NCI-H748 treated with DMSO at 0.1 percent for 48 hours (cell line): ENCODE measurements at places on chromosomes 6 and 20.
A peak's percentile ranks its signal among the peaks of the same experiment; 100 is the strongest.

- no peak for DNase-seq
These were observed 139.2 kb downstream of the LRRC1 start for GRCh38 chr6:53934023-53934422.

- peak; percentile 56 for DNase-seq
These were observed 584 bp downstream of the PTK7 start for GRCh38 chr6:43076464-43077332.

- no peak for DNase-seq
These were observed 202.7 kb downstream of the CLIC5 start for GRCh38 chr6:45812922-45813321.

- no peak for DNase-seq
These were observed 50.7 kb upstream of the TFB1M start for GRCh38 chr6:155364844-155365437.

- peak; percentile 36 for DNase-seq
These were observed at the start of gene EIF6 for GRCh38 chr20:35284267-35284991. TSS of gene EIF6 (minus strand) at chr20:35284772. CDS start at chr20:35284487, 285 bp downstream.

DNA sequence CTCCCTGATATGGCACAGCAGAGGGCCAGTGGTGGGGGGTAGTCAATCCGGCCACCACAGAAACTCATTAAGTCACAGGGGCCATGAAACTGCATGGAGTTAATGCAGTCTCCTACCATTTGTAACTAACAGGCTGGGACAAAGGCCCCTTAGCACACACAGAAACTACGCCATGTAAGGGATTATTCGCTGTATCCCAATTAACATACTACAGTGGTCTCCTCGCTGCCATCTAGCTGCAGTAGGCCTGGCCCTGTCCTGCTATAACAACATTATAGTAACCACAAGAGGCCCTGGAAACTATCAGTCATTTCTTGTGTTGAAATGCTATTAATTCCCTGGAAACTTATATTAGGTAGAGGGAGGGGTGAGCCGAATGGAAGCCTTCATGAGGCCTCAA lies 72.3 kb upstream of the CCN2 start:
- DNase-seq = no peak

GRCh38 chr6:3429211-3429610 lies 27.6 kb downstream of the SLC22A23 start:
- no peak for DNase-seq

- no peak for DNase-seq
These were observed 66.3 kb upstream of the DYNLRB1 start for GRCh38 chr20:34449674-34450592.

GRCh38 chr6:52301326-52301725 lies 16.8 kb upstream of the MCM3 start:
- DNase-seq = no peak

DNA sequence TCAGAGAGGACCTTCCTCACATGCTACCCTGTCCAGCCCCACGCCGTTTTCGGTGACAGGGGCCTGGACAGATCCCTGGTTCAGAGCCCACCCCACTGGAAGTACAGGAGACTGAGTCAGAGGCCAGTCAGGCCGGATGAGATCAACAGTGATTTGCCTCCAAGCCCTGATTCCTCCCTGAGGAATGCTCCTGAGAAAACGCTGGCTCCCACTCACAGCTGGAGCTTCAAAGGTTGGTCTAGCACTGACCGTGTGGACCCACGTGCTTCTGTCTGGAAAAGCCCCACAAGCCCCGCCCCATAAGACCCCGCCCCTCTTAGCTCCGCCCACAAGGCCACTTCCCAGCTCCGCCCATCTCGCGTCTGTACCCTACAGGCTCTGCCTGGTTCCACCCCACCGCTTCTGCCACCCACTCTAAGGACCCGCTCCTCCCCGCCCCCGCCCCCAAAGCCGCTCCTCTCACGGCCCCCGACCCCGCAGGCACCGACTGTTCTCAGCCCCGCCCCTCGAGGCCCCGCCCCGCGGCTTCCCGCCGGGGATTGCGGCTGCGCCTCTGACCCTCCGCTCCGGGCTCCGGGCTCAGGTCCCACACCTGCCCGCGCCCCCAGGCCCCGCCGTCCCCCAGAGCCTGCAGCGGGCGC lies 64.9 kb upstream of the BHLHE23 start:
- DNase-seq = peak; percentile 68

- no peak for DNase-seq
These were observed 36.7 kb downstream of the EBF4 start for GRCh38 chr20:2729251-2729713.

GRCh38 chr6:16420337-16420714 lies 181.9 kb downstream of the GMPR start:
- no peak for DNase-seq

GRCh38 chr6:53041356-53041755 lies 23.8 kb upstream of the FBXO9 start:
- no peak for DNase-seq

DNA sequence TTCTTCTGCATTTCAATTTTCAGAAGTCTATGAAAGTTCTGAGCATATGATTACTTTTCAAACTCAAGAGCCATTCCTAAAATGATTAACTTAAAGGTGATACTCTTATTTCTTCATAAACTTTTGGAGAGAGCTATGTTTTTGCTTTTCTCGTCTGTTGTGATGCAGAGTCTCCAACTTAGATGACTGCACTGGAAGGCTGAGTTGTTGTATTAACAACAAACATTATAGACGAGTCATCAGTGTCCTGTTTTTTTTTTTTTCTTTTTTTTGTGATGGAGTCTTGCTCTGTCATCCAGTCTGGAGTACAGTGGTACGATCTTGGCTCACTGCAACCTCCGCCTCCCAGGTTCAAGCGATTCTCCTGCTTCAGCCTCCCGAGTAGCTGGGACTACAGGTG lies 101.9 kb downstream of the CD109 start:
- DNase-seq = no peak

DNA sequence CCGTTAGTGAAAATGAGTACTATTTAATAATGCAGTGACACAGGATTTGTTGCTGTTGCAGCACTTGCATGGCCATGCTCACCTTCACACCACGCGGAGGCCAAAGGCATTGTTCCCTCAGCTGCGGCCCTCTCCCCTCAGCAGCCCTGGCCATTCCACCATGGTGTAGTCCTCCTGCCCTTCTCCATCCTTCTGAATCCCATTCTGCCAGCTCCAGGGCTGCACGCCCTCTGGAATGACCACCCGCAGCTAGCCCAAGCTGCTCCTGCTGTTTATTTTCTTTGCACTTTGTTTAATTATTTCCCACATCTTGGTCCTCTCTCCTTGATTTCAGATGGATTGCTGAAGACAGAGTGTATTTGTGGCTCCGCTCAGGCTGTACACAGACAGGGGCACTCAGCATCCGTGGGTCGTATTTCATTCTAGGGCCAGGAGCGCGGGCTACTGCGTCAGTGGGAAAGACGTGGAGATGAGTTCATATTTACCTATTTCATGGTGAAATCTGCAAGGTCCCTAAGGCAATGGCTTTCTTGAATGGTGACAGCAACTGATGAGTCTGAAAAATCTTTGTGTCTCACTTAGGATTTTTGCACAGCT lies 81.4 kb upstream of the DUSP22 start:
- no peak for DNase-seq

- DNase-seq = no peak
These were observed 9.1 kb downstream of the ATP9A start for GRCh38 chr20:51758978-51759544.

DNA sequence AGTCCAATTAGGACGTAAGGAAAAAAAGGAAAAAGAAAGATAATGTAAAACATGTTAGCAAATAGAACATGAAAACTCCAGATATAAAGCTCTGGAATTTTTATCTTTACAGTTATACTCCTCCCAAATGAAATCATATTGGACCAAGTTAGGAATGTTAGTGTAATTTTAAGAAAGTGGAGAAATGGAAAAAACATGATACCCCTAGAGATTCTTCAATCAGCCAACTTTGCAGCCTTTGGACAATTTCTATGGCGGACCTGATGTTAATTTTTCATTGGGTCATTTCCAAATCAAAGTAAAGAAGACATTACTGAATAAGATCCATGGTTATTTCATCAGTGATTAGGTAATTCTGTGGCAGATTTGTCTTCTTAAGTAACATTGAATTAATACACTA lies 748.7 kb downstream of the RFPL4B start:
- DNase-seq = no peak

DNA sequence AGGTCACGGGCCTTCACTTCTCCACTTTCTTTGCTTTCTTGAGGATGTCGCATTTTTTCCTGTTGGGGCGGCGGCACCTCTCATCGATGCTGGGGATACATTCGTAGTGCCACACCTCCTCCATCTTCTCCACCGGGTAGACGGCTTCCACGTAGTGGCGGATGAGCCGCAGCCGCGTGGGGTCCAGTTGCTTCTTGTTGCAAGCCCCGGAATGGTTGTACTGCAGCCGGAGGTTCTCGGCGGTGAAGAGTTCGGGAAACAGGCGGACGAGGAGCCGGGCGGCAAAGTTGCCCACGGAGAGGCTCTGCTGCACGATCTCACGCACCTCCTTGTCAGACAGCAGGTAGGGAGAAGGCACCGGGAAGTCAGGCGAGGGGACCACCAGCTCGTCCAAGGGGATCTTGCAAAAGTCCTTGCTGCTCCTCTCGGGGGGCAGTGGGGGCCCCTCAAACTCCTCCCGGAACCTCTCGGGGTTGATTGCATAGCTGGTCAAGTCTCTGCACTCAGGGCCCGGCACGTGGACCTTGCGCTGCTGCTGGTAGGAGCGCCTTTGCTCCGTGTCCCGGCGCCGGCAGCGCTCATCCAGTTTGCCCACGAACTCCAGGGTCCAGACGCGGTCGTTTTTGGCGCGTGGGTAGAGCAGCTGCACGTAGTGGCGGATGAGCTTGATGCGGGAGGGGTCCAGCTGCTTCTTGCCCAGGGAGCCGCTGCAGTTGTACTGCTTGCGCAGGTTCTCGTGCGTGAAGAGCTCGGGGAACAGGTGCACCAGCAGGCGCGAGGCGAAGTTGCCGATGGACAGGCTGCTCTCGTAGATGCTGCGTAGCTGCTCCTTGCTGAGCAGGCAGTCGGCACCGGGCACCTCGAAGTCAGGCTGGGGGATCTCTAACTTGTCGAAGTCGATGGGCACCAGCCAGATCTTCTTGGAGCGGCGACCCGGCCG lies 41.0 kb downstream of the MTRES1 start:
- no peak for DNase-seq

DNA sequence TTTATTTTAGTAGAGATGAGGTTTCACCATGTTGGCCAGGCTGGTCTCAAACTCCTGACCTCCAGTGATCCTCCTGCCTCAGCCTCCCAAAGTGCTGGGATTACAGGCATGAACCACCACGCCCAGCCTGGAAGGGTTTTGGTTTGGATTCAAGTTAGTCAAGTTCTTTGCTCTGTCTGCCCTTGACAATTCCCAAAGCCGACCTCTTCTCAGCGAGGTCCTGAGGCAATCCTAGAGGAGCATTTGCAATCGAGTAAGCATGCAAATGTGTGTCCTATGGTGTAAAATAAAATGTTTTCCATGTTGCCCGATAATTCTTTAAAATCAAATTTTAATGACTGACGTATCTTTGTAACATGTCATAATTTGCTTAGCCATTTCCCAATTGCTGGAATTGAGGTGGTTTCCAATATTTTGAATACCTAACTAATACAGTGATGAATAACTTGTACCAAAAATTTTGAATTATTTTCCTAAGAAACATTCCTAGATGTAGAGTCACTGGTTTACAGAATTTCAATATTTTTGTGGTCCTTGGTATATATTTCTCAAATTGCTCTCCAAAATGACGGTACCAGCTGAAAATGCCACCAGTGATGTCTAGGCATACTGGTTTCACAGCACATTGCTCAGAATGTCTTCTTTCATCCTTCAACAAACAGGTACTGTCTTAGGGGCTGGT lies 38.7 kb downstream of the GTF2H5 start:
- no peak for DNase-seq

DNA sequence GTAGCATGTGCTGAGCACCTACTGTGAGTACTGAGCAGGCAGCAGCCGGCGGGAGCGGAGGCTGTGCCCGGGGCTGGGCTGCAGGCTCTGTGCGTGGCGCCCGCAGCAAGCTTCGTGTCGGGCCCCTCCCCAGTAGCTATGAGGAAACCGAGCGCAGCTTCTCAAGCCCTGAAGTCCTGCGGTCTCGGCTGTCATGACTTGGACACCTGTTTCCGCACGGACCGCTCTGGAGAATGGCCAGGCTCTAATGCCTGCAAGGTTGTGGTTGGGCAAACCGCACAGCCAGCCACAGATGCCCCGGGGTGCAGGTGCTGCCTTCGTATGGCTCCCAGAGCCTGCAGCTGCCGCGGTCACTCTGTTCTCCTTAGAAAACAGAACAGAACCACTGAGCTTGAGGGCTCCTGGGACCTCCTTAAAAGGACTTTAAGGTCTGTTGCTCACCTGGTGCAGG lies 33.7 kb downstream of the PYGB start:
- no peak for DNase-seq

DNA sequence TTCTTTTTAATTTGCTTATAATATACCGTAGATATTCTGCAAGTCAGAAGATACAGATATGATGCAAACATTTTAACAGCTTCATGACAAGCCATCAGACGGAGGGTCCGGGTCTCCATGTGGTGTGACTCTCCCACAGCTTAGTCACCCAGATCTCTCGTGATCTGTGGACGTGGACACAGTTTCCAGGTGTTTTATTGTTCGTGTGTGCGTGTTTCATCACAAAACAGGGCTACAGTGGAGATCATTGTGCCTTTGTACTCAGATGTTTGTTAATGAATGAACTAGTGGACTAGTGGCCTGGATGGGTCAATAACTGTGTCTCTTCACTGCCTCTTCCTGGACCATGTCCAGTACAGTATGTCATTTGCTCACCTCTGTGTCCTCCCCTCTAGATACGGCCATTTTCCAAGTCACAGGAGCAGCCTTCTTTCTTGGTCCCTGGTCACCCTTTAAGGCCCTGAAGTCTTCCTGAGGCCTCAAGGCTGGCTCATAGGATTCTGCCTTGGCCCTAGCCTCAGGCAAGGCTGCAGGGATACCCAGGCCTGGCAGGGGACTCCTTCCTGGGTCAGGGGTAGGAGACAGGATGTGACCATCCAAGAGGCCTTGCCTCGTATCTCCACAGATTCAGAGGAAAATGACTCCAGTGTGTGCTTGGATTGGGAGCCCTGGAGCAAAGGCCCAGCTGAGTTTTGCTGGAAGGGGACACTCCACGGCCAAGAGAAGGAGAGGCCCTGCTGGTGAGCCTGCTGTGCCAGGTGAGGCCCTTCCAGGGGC lies 4.6 kb downstream of the ADIG start:
- DNase-seq = no peak

DNA sequence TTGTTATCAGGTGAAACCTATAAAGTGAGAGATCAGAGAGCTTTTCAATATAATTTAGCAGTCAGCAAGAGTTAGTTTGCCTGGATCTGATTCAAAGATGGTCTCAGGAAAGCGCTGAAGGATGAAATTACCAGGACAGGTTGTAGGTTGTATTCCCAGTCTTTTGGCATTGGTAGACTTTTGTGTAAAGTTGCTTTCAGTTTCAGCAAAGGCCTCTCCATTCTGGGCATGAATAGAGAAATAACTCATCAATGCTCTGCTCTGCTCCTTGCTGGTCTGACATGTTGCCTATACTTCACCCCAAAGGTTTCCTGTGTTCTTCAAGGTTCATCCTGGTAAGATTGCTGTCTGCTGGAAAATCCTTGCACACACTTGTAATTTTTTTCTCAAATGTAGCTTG lies 714.8 kb downstream of the EPM2A start:
- no peak for DNase-seq

- DNase-seq = no peak
These were observed 53.8 kb upstream of the MTRF1L start for GRCh38 chr6:153056308-153056707.
